Dermis microvascular lymphatic vessel endothelial cell (primary cell): ENCODE measurements at places on chromosomes 2 and 18.

GRCh38 chr2:191512216-191512835, 165.6 kb upstream of the NABP1 start:
- no peak for DNase-seq

DNA sequence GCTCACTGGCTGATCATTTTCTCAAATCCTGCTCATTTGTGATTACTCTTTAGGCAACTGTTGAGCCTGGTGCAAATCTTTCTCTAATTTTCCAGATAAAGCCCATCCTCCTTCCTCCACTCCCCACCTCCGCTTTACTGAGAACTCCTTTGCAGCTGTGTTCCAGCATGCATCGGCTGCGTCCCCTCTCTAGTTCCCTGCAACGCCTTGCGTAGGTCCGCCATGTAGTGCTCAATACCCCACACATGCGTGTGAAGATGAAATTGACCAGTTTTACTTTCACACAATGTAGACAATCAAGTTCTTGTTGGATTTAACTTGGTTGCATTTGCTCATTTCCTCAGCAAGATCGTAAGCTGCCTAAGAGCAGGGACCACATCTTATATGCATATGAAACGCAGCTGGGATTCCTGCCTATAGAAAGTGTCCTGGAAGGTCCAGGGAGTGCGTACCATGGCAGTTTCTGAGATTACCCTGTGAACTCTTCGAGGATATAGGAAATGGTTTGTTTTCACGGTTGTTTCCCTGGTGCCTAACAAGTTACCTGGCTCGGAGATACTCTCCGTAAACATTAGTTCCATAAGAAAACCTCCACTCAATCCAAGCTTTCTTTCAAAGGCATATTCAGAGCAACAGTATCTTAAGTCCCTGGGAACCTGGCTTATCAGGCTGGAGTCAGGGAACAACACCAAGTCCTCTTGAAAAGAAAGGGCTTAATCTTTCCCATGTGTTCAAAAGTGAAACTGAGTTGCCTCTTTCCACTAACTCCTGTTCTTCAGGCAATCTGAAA, 766.4 kb upstream of the ID2 start:
- no peak for DNase-seq

DNA sequence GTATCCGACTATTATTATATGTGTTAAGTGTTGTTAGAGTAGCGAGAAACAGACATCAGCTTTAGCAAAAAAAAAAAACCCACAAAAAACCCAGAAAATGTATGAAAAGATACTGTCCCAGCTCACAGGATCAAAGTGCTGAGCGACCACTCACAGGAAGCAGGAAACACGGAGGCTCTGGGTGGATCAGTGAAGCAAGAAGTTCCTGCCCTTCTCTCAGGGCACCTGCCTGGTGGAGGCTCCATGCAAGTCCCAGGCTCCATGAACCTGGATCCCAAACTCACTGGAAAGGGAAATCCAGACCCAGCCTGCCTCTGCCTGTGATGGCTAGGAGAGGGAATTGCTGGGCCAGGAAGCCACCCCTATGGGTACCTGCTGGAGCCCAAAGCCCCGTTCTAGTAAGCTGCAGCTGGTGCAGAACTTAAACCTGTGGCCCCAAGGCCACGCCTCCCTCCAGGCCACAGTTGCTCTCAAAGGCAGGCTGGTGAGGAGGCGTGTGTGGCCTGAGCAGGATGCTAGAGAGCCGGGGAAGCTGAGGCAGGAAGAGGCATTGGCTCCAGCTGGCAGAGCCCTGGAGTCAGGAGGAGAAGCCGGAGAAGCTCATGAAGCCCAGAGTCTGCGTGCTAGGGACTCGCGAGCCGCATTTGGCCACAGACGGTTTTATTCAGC, 63.5 kb upstream of the TAF1B start:
- DNase-seq, result no peak

- DNase-seq, result no peak
Measured at GRCh38 chr2:12592296-12592695, 124.4 kb upstream of the TRIB2 start.

DNA sequence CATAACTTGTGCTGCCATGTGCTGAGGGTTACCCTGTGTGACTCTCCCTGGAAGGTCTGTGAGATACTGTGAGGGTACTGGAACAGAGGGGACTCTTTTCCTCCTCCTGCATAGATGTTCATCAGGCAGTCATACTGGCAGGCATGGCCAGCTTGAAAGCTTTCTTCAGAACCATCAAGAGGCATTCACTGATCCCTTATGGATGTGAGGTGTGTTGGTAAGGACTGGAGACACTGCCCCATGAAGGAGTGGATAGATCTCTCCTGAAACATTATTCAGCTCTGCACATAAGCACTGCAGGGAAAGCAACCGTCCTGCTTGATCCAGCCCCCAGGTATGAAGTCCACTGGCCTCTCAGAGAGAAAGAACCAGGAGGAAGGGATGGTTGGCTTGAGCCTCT, 176.6 kb upstream of the ARL4C start:
- DNase-seq, result no peak

DNA sequence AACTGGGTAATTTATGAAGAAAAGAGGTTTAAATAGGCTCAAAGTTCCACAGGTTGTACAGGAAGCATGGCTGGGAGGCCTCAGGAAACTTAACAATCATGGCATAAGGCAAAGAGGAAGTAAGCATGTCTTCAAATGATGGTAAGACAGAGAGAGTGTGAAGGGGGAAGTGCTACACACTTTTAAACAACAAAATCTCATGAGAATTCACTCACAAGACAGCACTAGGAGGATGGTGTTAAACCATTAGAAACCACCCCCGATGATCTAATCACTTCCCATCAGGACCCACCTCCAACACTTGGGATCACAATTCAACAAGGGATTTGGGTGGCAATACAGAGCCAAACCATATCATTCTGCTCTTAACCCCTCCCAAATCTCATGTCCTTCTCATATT, 34.9 kb downstream of the CFAP210 start:
- no peak for DNase-seq
